ENCODE measurements at places on chromosomes 7 and 10. TPM values are rescaled to one million over a fixed set of nuclear protein-coding genes. Genes with fewer than 3 reads are reported as not detected.

The NPFFR1 gene
- not detected for total RNA-seq

The ZNF736 gene
- total RNA-seq: 7.3 TPM

DNA sequence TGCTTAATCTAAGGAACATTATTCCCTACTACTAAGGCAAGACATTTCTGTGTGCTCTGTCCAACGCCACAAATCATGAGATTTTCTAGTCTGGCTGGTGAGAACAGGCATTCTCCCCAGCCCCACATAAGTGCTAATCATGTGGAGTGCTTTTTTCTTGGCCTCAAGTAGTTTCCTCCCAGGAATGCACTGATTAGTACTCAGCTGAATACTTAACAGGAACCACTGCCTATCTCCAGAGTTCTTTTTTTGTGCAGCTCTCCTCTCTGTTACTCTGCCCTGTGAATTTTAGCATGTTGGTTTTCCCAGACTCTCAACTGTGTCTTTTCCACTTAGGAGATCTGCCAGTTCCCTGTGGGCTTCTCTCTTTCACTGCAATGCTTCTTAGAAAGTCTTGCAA lies 1098.5 kb upstream of the LRRTM3 start:
- DNase-seq: no peak

DNA sequence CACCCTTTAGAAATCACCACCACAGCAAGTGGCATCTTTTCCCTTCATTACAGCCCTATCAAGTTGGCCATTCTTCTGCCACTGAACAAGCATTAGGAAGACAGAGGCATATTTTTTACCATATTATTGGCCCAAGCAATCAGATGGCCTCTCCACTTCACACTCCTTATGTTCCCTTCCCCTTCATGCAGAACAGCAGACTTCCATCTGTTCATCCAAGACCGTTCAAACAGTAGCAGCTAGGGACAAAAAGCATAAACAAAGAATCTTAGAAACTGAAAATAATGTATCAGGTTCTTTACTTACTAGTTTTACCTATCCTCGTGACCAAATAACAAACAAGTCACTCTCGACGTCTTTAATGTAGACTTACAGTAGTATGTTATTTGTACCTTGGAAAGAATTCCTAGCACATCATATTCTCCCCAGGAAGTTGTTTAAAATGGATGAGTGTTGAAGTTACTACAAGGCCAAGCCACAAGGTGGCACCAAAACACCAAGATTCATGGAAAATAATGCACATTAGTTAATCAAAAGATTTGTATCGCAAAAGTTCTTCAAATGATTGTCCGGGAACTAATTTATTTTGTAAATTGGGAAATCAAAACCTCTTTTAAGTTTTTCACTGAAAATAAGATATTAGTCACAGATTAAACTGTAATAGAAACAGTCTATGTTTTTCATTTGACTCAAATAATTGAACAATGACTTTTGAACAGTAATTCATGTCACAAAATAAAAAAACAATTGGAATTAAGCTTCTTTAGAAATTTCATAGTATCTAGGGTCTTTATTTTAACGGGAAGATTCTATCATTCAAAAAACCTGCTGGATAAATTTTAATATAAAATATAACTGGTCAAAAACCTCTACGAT lies 112.1 kb downstream of the VPS41 start:
- DNase-seq: peak; percentile 52
